ENCODE measurements at places on chromosomes 3 and 15.

DNA sequence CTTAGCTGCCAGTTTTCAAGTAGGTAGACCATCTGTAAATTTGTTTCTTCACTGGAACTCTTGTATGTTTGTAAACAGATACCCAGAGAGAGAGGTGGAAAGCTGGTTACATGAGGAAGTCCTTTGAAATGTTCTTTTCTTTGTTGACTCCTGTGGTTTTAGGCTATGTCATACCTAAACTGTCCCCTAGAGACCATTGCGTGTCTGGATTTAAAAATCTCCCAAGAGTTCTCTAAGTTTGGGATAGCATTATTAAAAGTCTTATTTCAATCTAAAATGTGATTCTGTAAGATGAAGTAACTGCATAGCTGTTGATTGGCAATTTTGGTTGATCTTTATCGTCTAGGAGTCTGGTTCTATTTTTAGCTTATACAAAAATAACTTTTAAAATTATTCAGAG is 127.2 kb downstream of the GHSR start:
- no peak for DNase-seq

- no peak for DNase-seq
These were observed 7.7 kb downstream of the SKIC8 start for GRCh38 chr15:78291698-78292097.

GRCh38 chr3:181969925-181970324 is 258.2 kb downstream of the SOX2 start:
- DNase-seq, result no peak

GRCh38 chr3:113498221-113499005 is 16.5 kb downstream of the SPICE1 start:
- DNase-seq, result no peak

GRCh38 chr15:39931615-39932014 is 2.3 kb upstream of the EIF2AK4 start:
- no peak for DNase-seq

DNA sequence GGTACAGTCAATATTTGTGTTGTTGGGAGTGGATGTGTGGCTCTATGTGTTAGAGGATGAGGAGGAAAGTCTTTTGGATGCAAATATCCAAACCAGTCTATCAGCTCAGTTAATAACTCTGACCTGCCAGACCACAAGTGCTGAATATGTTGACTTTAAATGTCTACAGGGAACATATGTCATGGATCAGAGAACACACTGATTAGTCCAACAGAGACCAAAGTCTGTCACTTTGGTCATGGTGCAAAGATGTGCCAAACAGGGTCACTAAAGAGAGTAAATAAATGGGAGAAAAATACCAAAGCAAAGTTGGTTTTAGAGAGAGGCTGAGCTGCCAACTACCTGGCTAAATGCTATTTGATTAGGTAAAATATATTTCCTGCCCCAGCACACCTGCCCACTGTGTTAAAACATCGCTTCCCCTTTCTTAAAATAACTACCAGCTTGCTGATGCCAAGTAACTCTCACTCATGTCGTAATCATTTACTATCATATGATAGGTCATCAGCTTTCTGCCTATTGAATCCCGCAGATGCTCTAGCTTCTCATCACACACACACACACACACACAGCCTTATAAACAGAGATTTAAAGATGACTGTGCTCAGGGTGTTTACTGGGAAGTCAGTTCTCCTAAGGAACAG is 173.3 kb downstream of the PDZRN3 start:
- no peak for DNase-seq

- DNase-seq, result no peak
These were observed 178.8 kb downstream of the TNIK start for GRCh38 chr3:171281256-171281992.

DNA sequence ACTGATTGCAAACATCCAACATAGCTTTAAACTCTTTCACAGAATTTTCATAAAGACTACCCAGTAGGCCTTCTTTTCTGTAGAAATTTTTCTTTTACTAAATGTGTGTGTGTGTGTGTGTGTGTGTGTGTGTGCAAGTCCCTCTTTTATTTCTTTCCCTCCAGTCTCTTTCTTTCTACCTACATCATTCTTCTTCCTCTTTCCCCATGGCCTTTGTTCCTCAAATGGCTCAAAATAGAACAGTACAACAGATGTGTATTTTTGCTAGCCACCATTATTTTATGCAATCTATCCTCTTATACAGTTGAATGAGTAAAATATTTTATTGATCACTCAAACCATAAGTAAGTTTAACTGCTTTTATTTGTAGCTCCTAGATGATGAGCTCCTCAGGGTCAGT is 76.4 kb downstream of the USF3 start:
- no peak for DNase-seq

DNA sequence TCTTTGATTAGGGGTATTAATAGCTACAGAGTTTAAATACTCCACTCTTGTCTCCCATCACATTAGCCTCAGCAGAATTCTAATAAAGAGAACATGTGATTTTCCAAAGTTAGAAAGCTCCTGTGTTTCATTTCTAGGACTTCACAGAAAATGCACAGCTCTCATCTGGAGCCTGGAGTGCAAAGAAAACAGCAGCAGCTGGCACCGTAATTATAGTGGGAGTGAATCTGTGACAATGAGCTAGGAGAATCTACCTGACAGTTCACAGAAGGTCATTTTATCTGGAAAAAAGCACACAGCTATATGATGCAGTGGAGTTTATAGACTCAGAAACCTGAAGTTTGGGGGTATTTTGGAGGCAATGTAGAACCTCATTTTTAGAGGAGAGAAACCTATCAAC is 5.4 kb upstream of the TRIM59 start:
- DNase-seq, result no peak

GRCh38 chr3:191353022-191353777 is 22.9 kb upstream of the UTS2B start:
- no peak for DNase-seq

- no peak for DNase-seq
These were observed 97.2 kb downstream of the TBC1D5 start for GRCh38 chr3:17645074-17645698.

DNA sequence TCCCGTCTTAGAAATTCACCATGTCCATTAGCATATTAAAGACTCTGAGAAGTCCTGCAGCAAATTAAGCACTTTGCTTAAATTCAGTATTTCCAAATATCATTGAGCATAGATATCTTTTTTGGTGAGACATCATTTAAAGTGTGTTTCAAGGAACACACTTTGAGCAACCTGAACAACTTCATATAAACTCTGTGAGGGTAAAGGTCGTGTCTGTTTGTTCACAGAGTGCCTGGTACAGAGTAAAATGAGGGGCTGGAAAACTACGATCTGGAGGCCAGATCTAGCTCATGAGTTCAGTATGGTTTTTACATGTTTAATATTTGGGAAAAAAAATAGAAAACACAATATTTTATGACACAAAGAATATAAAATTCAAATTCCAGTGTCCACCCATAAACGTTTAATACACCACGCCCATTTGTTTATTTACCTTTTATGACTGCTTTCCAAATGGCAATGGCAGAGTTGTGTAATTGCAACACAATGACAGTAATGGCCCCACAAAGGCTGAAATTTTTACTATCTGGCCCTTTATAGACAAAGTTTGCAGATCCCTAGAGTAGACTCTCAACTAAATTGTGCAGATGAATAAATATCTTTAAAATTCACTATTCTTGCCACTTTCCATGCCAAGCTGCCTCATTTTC is 67.4 kb downstream of the SNTN start:
- DNase-seq, result no peak

- DNase-seq, result no peak
These were observed 2.3 kb downstream of the ACTC1 start for GRCh38 chr15:34793071-34793470.

GRCh38 chr3:130428871-130429712 is 83.6 kb downstream of the COL6A5 start:
- no peak for DNase-seq

DNA sequence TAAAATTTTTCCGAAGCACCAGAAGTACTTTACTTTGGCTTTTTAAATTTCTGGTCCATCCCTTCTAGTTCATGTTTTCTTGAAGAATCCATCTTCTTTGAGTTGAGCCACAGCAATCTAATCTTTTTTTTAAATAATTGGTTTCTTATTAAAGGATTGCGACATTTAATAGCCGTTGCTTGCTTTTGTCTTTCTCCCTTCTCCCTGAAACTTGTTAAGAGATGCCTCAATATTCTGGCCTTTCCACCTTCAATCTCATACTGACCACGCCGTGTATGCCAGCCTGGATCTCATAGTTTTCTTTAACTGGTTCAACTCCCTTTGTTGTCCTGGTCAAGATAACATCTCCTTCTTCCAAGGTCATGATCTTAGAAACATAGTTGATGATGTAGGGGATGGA is 18.4 kb upstream of the RPLP1 start:
- DNase-seq, result no peak

- no peak for DNase-seq
These were observed 189.7 kb downstream of the SHQ1 start for GRCh38 chr3:72658466-72659100.

DNA sequence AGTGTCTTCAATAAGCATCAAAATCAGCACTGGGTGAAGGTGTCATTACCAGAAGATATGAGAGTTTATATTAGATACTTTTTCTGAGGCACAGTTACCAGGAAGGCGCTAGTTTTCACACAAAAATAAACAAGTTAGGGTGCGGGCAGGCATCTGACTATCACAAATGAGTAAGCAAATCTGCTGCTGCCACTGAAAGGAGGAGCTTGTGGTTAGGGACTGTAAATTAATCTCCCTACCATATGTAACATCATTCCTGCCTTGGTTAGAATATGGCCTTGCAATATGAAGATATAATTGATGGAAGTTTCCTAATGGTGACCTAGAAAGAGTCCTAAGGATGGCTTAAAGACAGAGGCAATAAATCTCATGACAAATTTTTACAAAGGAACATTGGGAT is 19.5 kb upstream of the EID1 start:
- peak; percentile 14 for DNase-seq

DNA sequence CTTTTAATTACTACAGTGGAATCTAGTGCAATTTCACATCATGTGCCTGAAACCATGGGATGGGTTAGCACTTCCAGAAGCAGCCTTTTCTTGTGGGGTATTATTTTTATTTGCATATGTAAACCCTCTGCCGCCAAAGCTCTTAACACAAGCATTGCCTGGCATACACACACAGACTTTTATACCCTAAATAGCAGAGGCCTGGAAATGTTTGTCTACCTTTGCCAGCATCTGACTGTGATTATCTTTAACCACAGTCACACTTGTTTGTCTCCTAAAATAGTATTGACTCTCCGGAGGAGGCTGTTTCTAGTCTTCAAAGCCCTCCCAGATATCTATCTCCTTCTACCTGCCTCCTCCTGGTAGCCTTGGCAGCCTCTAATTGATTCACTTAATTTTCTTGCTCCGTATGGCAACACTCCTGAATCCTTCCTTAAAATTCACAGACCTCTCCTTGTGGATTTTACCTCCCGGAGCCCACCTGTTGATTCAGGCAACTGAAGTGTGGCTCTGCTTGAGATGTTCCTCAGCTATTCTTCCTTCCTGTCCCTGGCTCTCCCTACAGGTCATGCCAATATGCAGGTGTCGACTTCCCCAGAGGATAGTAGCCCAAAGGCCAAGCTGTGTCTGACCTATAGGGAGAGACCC is 127.1 kb upstream of the UMPS start:
- DNase-seq, result no peak

DNA sequence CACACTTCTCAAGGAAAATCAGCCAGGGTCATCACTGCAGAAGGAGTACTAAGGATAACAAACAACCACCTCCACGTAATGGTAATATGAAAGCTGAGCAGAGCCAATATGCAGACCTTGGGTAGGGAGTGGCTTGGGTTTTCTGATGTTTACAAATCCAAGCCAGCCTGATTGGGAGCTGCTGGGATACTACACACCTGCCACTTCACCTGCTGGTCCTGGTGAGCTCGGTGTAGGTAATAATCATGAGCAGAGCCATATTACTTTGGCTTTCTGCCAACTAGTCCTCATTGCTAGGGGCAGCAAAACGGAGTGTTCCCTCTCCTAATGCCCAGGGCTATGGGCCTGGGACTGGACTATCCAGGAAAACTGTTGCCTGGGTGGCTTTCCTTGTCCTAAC is 433.5 kb upstream of the PPP2R3A start:
- DNase-seq, result no peak

DNA sequence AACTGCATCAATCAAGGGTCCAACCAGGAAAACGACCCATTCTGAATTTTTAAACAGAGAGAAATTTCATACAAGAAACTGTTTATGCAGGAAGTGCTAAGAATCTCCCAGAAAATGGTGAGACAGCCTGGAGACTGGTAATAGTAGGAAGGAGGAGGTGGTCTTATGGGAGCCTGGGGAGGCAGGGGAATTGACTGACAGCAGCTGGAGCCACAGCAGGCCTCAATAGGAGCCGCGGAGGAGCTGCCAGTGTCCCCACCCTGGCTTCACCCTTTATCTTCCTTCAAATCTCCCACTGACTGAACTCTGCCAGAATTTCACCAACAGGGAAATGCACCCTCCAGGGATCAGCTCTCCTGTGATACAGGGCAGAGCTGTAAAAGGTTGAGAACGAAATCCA is 7.5 kb upstream of the C3orf80 start:
- DNase-seq, result no peak

DNA sequence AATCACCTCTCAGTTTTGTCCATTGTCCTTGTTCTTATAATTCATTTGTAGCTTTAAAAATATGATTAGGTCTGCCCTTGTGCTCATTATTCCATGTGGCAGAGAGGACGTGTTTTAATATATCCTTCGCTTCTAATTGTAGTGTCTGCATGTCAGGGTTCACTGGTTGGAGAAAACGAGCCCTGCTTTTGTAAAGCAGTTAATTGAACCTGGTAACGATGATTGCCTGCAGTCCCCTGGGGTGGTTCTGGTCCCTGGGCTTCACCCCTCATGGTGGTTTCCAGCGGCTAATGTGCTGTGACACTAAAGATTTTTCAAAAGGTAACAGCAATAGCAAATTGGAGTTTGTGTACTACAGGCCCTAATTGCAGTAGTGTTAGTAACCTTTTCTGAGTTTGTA is 299.6 kb downstream of the CACNA2D3 start:
- DNase-seq, result no peak

DNA sequence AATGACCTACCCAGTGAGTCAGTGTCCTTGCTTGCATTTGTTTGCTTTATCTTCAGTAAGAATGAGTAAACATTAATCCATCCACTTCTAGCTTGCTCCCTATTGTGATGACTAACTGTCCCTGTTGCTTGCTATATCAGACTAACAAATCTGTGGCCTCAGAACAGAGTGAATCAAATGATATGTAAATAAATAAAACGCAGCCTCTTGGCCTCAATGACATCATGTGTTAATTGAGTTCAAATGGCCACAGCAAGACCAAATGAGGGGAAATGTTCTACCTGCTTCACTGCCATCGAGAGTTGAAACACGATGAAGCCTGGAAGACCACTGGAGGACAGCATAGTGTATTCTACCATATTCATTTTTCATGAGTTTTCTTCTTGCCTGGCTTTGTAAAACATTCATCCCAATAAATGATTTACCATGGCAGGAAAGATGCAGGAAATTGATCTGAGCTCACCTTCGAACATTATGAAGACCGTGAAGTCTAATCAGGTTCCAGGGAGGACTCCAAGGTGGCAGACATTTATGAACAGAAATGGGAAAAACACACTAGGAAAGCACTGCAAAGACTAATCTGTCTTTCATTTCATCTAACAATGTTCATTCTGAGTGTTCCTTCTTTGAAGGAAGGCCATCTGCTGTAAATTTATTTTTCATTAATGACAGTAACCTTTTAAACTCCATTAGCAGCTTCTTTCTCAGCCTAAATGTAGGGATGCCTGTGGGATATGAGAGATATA is 1144.5 kb downstream of the TUSC7 start:
- no peak for DNase-seq

- DNase-seq, result no peak
These were observed 11.5 kb downstream of the CSK start for GRCh38 chr15:74793135-74794028.

All from AG09309 (cell line).